ENCODE measurements at places on chromosomes 3 and 15.

GRCh38 chr3:66075281-66075680, 36.6 kb upstream of the MAGI1 start:
- DNase-seq, result no peak

DNA sequence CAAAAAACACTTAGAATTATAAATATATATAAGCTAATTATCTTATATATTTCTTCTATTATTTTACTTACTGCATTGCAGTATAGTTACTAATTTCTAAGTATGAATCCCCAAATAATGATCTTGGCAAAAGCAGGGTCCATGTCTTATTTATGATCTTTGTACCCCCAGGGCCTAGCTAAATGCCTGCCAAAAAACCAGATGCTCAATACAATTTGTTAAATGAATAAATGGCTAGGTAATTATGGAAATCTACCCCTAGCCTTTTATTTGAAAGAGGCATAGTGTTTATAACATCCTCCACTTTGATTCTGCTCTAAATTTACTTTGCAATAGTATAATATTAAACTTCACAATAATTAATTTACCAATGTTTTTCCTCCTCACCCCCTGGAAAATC, 69.5 kb downstream of the CSNK1G1 start:
- no peak for DNase-seq

- DNase-seq, result no peak
Measured at GRCh38 chr15:101178479-101178878, 73.4 kb downstream of the CHSY1 start.

- DNase-seq, result no peak
Measured at GRCh38 chr3:150334974-150335373, 73.1 kb upstream of the TSC22D2 start.

- DNase-seq, result no peak
Measured at GRCh38 chr15:23385886-23386430, 31.4 kb downstream of the GOLGA8S start.

- DNase-seq, result no peak
Measured at GRCh38 chr3:98565237-98565643, 28.2 kb downstream of the CPOX start.

DNA sequence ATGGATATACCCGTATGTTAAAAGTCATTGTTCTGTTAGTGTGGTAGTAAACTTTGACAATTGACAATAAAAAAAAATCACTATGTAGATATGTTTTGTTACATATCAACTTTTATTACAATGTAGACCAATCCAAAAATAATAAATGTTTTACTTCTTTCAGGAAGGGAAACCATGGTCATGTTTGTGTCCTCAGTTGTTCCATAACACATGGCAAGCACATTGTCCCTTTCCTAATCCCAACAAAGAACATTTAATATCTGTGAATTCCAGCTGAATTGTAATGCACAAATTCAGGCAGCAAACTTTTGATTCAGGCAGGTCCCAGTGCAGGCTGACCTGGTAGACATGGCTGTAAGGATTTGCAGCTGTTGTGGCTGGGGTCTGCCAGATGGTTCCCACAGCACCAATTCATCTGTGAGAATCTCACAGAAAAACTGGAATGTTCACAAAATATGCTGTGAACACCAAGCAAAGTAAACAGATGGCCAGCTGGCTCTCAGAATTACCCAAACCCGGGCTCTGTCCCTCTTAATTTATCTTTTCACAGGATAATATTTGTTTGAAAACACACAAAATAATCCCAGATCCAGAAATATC, 1.9 kb upstream of the SPG21 start:
- DNase-seq, result no peak

DNA sequence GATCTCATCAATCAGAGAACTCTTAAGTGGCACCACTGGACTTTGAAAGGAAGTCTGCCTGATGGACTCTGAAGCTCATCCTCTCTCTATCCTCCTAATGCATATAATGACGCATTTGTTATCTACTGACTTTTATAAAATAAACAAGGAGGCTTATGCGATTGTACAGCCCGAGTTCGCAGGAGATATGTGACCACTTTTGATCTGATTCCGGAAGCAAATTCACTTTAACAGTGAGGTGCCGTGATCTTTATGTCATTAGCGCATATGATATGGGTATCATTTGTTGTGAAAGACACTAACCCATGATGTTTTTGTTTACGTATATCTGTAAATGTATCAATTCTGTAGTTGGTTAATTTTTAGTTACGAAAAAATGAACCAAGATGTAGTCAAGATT, 427 bp upstream of the RNF111 start:
- no peak for DNase-seq

DNA sequence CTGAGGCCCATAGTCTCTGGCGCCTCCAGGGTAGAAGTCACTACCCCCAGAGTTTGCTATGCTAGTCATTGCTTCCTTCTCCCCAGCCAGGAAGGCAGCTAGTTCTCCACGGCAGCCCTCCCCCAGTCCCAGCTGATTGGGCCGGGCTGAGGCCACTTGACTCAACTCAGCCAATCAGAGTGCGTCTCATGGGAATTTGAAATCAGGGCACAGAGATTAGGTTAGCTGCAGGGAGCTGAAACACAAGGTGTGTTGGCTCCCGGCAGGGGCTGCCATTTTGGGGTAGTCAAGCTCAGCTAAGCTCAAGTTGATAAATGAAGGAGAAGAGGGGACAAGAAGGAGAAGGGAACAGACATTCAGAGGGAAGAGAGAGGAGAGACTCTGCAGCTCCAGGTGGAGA, 32.8 kb downstream of the LINGO1 start:
- DNase-seq, result no peak

GRCh38 chr15:68285259-68285980, 7.9 kb downstream of the FEM1B start:
- DNase-seq, result no peak

DNA sequence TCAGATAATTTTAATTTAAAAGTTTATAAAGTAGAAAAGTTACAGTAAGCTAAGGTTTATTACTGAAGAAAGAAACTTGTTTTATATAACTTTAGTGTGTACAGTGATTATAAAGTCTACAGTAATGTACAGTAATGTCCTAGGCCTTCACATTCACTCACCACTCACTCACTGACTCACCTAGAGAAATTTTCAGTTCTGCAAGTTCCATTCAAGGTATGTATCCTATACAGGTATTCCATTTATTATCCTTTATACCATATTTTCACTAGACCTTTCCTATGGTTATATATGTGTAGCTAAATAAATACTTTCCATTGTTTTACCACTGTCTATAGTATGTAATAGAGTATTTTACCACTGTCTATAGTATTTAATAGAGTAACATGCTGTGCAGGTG, 33.2 kb upstream of the MME start:
- DNase-seq, result no peak

DNA sequence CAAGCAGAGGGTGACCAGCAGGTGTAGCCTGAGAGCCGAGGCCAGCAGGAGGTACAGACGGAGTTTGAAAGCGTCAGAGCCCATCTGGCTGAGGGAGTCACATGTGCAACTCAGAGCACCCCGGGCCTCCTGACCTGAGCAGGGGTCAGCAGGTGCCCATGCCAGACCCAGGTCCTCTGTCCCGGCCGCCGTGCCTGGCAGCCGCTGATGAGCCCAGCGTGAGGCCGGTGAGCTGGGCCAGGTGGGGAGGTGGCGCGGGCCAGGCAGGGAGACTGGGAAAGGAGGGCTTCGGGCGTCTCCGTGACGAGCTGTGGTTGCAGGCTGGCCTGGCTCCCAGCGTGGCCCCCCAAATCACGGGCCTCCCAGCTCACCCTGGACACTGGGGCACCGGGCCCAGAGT, 130.9 kb downstream of the CHSY1 start:
- no peak for DNase-seq

- DNase-seq, result no peak
Measured at GRCh38 chr15:93428150-93428549, 339.1 kb upstream of the RGMA start.

DNA sequence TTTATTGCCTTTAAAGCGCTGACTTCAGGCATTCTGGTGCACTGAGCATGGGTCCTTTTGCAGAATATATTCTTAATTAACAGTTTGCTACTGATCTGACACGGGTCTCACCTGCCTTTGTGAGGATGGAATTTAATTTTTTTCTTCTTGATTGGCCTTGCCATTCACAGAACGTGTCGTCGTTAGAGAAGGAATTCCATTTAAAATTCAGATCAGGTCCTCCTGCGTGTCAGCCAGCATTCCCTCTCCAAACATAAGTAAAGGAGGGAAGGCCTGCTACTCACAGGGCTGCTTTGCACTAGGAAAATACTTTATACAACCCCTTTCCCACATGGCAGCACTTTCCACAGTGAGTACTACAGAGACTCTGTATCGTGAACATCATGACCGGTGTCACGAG, 492.7 kb downstream of the NTRK3 start:
- DNase-seq, result no peak

DNA sequence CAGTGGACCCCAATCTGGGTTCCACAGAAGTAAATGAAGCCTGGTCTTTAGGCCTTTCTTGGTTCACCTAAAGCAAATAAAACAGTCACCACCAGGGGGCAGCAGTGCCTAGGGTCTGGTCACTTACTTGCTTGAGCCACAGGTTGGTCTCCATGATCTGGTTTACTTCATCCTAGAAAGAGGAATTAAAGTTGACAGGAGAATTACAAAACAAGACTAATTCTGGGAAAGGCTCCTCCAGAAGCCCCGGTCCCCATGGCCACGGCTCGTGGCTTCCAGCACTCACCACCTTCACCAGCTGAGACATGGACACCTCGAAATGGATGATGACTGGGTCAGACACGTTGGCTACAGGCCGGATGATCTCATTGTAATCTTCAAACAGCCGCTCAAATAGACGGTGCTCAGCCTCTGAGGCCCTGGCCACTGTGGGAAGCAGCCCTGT, 2.3 kb downstream of the CHRNA3 start:
- DNase-seq, result peak; percentile 90

- no peak for DNase-seq
Measured at GRCh38 chr3:115071166-115071565, 75.9 kb downstream of the ZBTB20 start.

GRCh38 chr15:99481951-99482230, 83.9 kb upstream of the MEF2A start:
- no peak for DNase-seq

DNA sequence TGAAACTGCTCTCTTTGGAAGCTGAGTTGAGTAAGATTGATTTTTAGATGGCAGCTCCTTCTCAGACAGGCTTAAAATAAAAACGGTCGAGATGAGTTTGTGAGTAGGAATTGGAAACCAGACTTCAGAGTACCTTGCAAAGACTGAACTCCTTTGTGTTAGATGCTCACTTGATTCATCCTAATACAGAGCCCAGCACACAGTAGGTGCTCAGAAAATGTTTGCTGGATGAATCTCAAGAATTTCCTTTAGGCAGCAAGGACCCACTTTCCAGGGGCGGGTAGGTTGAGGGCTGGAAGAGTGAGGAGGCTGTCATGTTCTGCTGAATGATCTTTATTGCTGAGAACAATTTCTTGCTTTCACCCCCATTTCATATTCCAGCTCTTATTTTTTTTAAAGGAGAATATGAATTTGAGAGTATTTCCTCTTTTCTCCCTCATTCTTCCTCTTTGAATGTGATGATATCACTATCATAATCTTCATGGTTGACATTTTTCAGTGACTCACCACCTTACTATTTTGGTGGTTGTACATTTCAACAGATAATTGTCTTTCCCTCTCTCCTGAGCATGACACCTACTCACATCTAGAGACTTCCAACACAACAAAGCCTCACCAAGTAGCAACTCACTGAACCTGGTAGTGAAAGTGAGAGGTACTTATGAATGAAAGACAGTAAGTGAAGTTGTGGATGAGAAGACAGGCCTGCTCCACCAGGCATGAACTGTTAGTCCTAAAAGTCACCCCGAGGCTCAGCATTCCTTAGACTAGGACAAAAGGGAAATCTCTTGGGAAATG, 113.3 kb downstream of the PDCD6IP start:
- no peak for DNase-seq

DNA sequence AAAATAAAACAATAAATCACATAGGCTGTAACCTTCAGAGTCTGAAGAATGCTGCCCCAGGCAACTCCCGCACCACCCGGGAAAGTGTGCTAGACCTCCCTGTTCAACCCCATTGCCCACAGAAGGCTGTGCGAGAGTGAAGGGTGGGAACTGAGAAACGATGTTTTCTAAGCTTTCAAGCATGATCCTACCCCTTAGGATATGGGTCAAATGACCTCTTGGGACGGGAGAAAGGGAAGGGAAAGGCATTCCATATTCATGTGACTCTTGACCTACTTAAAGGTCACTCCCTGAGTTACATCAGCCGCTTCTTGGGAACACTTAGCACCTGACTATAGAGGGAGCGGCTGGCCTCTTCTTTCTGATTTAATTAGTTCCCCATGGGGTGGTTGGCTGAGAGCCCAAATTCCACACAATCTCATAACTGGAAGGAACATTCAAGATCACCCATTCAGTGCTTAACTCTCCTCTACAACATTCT, 114.7 kb upstream of the SLC24A5 start:
- DNase-seq, result no peak

DNA sequence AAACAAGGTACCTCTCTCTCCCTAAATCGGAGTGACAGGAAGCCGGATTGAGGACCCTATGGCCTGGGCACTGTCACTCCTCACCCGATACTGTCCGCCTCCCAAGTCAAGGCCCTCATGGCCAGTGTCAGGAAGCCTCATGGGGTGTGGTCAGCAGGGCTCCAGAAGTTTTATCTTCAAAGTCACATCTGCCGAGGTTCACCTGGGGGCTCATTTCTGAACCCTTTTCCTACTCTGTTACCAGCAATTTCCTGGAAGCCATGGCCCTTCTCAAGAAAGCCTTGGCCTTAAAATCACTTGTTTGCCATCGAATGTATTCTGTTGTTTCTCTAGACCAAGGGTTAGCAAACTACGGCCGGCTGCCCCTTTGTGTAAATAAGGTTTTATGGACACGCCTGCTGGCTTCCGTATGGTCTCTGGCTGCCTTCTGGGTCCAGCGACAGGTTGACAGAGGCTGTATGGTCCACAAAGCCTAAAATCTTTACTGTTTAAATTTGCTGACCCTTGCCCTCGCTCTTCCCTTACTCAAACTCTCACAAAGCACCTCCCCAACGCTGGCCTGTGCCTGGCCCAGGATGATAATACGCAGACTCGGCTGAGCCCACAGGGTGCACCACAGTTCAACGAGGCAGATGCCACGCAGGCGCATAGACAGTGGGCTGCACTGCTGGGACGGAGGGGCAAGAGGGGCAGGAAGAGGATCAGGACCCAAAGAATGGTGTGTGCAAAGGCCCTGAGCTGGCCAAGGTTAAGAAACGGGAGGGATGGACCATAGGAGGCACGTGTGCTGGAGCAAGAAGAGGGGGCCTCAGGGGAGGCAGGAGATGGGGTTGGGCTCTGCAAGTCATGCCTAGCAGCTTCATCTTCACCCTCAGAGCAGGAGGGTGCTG, 24.7 kb upstream of the DUSP7 start:
- no peak for DNase-seq

DNA sequence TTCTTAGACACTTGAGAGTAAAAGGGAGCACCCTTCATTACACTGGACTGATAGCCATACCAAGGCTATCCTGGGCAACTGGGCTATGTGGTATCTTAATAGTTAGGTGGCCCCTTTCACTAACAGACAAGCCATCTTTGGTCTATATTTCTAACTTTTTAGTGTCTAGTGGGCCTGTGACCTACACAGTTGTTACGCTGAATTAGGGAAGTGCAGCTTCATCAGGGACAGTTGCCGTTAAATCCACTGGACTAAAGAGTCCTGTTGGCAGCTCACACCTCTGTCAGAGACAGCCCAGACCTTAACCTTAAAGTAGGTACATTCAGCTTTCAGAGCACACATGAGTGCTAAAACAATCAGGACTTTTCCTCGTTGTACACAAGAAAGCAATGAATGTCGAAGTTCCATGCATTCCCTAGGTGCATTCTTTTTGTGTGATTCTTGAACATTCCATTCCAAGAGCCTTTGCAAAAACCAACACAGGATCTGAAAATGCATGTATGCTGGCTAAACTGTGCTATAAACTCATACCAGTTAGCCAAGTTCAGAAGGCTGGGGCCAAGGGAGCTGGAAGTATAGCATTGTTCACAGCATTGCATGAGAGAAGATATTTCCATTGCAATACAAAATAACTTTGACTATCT, 230.2 kb upstream of the EIF1B start:
- no peak for DNase-seq

Measured in activated naive CD8-positive, alpha-beta T cell treated with anti-CD3 and anti-CD28 coated beads, Interleukin-2, amount 50 U/mL, for 24 hours (primary cell).